Sigmoid colon (tissue), 7 donors: ENCODE measurements at places on chromosomes 2 and 18. TPM values are rescaled to one million over a fixed set of nuclear protein-coding genes. Genes with fewer than 3 reads are reported as not detected.
A peak's percentile ranks its signal among the peaks of the same experiment; 100 is the strongest.

- no peaks in the 10 kb centered on the region for H3K36me3 ChIP-seq
- H3K4me3 ChIP-seq: no peak overlapping the region
- no peaks in the 10 kb centered on the region for H3K27me3 ChIP-seq
- DNase-seq: no peak
- no peaks in the 10 kb centered on the region for H3K4me1 ChIP-seq
These were observed 479.3 kb upstream of the NXPH2 start for GRCh38 chr2:139259422-139260051.

DNA sequence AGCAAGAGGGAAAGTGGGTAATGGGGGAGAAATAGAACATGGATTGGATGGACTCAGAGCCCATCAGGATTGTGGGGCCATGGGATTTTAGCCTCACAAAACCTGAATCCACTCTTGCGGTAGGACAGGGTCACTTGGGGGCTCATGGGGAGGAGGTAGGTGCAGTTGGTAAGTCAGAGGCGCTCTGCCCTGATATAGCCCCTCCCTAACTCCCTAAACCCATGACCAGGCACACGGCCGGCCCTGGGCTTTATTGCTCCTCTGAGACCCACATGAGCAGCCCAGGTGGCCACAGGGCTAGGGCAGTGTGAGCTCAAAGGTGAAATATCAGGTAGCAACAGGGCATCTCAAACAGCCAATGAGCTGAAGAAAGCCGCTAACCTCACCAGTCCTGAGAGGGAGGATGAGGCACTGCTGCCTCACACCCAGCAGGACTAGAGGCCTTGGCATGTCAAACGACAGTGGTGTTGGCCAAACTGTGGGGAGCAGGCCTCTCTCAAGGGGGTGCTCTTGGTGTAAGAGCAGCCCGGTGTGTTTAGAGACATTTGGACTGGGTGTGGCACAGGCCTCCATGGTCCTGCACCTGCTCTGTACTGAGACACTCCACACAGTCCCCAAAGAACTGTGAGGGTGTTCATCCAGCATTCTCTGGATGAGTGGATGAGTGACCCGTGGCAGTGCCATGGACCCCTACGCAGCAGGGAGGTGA, 90.8 kb upstream of the HS6ST1 start:
- no peaks in the 10 kb centered on the region for H3K36me3 ChIP-seq
- DNase-seq: no peak
- no peak overlapping the region for H3K27ac ChIP-seq
- H3K4me3 ChIP-seq: no peak overlapping the region
- no peaks in the 10 kb centered on the region for H3K27me3 ChIP-seq
- no peaks in the 10 kb centered on the region for H3K4me1 ChIP-seq

DNA sequence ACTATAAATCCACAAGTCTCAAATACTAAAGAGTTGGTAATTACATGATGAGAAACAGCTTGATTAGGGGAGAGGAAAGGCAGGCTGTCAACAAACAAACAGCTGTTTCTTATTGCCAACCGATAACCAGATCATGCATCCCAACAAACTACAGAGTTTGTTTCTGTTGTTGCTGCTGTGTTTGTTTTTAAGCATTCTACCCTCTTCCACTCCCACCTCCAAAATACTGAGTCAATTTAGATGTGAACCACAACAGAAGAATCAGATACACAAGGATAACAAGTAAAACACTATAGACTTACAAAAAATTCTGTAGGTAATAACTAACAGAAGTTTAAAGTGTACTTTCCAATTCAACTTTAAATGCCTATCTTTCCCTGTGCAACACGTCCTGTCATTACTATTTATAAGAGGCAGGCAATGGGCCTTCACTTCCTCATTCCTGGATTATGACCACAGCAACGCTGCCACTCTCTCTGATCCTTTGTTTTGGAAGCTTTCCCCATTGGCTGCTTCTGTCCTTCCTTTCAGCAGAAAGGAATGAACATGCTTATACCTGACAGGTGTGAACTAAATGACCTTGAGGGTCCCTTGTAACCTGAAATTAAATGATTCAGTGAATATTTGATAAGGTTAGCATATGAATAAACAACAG, 152.0 kb downstream of the SRBD1 start:
- no peak for DNase-seq
- H3K27ac ChIP-seq: no peak overlapping the region
- no peaks in the 10 kb centered on the region for H3K36me3 ChIP-seq
- no peaks in the 10 kb centered on the region for H3K27me3 ChIP-seq

DNA sequence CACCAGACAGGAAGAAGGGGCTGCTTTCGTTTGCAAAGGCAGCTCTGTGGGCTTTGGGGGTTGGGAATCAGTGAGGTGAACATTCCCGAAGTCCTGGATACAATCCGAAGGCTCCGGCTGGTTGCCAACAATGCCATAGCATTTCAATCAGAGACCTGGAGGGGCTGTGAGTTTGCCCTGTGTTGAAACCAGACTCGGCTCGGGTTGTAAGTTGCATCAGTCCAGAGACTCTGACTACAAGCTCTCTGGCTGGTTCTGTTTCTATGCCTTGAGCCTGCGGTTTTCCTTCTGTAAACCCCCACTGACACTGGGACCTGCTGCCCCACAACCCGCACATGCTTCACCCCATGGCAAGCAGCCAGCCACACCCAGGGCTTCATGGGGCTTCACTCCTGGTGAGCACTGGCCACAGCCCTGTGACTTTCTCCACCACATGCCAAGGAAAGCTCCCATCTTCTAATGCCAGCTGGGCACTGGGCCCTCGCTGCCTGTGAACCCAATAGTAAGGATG, 85.7 kb upstream of the ODC1 start:
- no peak overlapping the region for H3K4me3 ChIP-seq
- H3K27me3 ChIP-seq: no peaks in the 10 kb centered on the region
- no peaks in the 10 kb centered on the region for H3K36me3 ChIP-seq
- H3K27ac ChIP-seq: no peak overlapping the region
- DNase-seq: peak; percentile 56

DNA sequence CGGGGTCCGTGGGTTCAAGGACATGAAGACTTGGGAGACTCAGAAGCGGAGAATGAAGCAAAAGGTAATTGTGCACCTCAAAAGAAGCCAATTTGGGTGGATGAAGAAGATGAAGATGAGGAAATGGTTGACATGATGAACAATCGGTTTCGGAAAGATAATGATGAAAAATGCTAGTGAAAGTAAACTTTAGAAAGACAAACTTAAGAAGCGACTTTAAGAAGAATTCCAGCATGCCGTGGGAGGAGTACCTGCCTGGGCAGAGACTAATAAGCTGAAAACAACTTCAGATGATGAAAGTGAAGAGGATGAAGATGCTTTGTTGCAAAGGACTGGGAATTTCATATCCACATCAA, 43.5 kb downstream of the PSTPIP2 start:
- H3K27ac ChIP-seq: peak overlapping the region; percentile 71
- H3K36me3 ChIP-seq: no peaks in the 10 kb centered on the region
- H3K4me1 ChIP-seq: peaks cover 13% of the 10 kb centered on the region
- no peak for DNase-seq
- peak overlapping the region; percentile 36 for H3K4me3 ChIP-seq

DNA sequence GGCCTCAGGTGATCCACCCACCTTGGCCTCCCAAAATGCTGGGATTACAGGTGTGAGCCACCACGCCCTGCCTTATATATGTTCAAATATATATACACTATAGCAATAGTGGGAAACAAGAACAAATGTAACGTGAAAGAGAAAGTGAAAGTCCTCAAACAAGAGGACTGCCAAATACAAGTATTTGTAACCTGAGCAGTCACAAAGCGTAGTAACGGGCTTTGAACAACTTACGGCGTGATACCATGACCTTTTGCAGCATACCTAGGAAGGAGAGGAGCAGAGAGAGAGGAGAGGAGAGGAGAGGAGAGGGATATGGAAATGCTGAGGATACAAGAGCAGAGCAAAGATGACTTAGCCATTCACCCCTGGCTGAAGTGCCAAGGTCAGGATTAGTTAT, 113.8 kb upstream of the RGPD4 start:
- no peak overlapping the region for H3K27ac ChIP-seq
- no peaks in the 10 kb centered on the region for H3K27me3 ChIP-seq
- H3K4me1 ChIP-seq: no peaks in the 10 kb centered on the region
- no peak for DNase-seq
- H3K36me3 ChIP-seq: no peaks in the 10 kb centered on the region

- DNase-seq: no peak
- H3K27ac ChIP-seq: no peak overlapping the region
- no peaks in the 10 kb centered on the region for H3K4me1 ChIP-seq
- H3K27me3 ChIP-seq: no peaks in the 10 kb centered on the region
- H3K4me3 ChIP-seq: no peak overlapping the region
- H3K36me3 ChIP-seq: no peaks in the 10 kb centered on the region
These were observed 270.5 kb upstream of the CDH19 start for GRCh38 chr18:66874375-66874774.

GRCh38 chr2:196268025-196268424, 96.6 kb upstream of the STK17B start:
- DNase-seq: no peak
- no peaks in the 10 kb centered on the region for H3K36me3 ChIP-seq
- H3K4me3 ChIP-seq: no peak overlapping the region
- H3K27me3 ChIP-seq: no peaks in the 10 kb centered on the region
- H3K27ac ChIP-seq: peak overlapping the region; percentile 10

- no peak overlapping the region for H3K27ac ChIP-seq
- H3K4me1 ChIP-seq: no peaks in the 10 kb centered on the region
- no peaks in the 10 kb centered on the region for H3K36me3 ChIP-seq
These were observed 144.4 kb downstream of the MBP start for GRCh38 chr18:76988031-76988826.

GRCh38 chr2:111535404-111535803, 348.6 kb downstream of the ANAPC1 start:
- no peak for DNase-seq
- peaks cover 8% of the 10 kb centered on the region for H3K4me1 ChIP-seq
- no peak overlapping the region for H3K4me3 ChIP-seq
- H3K36me3 ChIP-seq: no peaks in the 10 kb centered on the region
- no peaks in the 10 kb centered on the region for H3K27me3 ChIP-seq

- no peaks in the 10 kb centered on the region for H3K36me3 ChIP-seq
- no peak overlapping the region for H3K27ac ChIP-seq
- H3K27me3 ChIP-seq: no peaks in the 10 kb centered on the region
- H3K4me3 ChIP-seq: no peak overlapping the region
- H3K4me1 ChIP-seq: no peaks in the 10 kb centered on the region
These were observed 1098.0 kb upstream of the ZEB2 start for GRCh38 chr2:145617906-145618305.

- H3K4me1 ChIP-seq: no peaks in the 10 kb centered on the region
- DNase-seq: peak; percentile 81
- H3K27ac ChIP-seq: peak overlapping the region; percentile 61
- no peaks in the 10 kb centered on the region for H3K36me3 ChIP-seq
- H3K27me3 ChIP-seq: no peaks in the 10 kb centered on the region
These were observed 13.4 kb downstream of the IL1R1 start for GRCh38 chr2:102155703-102156515.

DNA sequence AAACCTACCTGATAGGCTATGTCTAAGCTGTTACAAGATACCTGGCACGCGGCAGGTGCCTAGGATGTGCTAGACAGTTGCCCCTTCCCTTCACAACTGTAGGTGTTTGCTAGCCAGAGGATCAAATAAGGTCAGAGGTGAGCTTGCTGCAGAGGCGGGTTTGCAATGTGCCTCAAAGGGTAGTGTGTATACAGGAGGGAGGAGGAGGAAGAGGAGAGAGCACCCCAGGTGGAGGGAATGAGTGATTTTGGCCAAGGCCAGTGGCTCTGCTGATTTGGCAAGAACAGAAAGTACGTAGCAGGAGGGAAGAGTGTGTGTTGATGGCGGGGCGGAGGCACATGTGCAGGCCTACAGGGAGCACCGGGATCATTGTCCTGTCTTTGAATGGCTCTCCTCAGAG, 236.5 kb downstream of the HAUS1 start:
- DNase-seq: peak; percentile 22
- peaks cover 24% of the 10 kb centered on the region for H3K4me1 ChIP-seq
- no peaks in the 10 kb centered on the region for H3K36me3 ChIP-seq

GRCh38 chr2:5569256-5569655, 122.9 kb upstream of the SOX11 start:
- H3K4me3 ChIP-seq: no peak overlapping the region
- H3K27me3 ChIP-seq: no peaks in the 10 kb centered on the region
- no peaks in the 10 kb centered on the region for H3K36me3 ChIP-seq
- no peak for DNase-seq

DNA sequence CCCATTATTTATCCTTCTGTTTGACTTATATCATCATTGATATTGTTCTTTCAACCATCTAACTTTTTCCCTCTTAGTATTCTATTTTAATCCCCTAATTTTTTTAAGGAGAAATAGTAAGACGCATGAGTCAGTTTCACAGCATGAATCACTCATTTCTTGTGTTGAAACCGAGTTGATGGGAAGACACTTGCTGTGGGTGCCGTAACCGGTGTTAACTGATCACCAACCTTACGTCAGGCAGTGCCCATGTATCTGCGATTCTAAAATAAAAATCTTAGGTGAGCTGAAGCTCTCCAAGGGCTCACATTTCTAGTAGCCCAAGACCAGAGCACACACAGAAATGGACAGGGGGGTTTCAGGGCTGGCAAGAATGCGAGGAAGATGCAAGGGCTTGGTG, 348.1 kb downstream of the GALR1 start:
- no peak for DNase-seq
- H3K27ac ChIP-seq: no peak overlapping the region

DNA sequence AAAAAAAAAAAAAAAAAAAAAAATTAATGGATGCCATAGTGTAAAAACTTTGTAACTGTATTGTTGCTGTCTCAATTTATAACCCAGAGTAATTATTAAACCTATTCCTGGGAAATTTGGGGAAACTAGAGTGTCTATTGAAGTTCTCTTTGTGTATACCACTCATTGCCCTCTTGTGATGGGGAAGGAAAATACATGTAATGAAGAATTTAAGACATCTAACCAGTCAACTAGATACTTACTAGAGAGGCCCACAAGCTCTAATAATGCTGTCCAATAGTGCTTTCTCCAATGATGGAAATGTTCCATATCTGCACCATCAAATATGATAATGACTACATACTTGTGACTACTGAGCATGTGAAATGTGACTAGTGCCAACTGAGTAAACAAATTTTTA, 168.5 kb upstream of the SLC39A10 start:
- no peak for DNase-seq
- H3K4me1 ChIP-seq: no peaks in the 10 kb centered on the region
- no peak overlapping the region for H3K27ac ChIP-seq
- H3K27me3 ChIP-seq: no peaks in the 10 kb centered on the region

- peaks cover 2% of the 10 kb centered on the region for H3K36me3 ChIP-seq
- DNase-seq: no peak
- no peak overlapping the region for H3K4me3 ChIP-seq
- H3K4me1 ChIP-seq: no peaks in the 10 kb centered on the region
These were observed 204.4 kb upstream of the RASGRP3 start for GRCh38 chr2:33272001-33272400.

- DNase-seq: no peak
- H3K27ac ChIP-seq: no peak overlapping the region
- no peaks in the 10 kb centered on the region for H3K4me1 ChIP-seq
- no peaks in the 10 kb centered on the region for H3K36me3 ChIP-seq
- no peak overlapping the region for H3K4me3 ChIP-seq
These were observed 73.8 kb upstream of the ACAA2 start for GRCh38 chr18:49886891-49887764.

- no peaks in the 10 kb centered on the region for H3K36me3 ChIP-seq
- DNase-seq: no peak
- H3K4me1 ChIP-seq: peaks cover 33% of the 10 kb centered on the region
- no peaks in the 10 kb centered on the region for H3K27me3 ChIP-seq
These were observed 1.1 kb upstream of the HIBCH start for GRCh38 chr2:190320696-190321095.

The CXCR1 gene
- 1.2 TPM for polyA plus RNA-seq

The GCG gene
- polyA plus RNA-seq: 26.6 TPM

The TXNDC2 gene
- not detected for polyA plus RNA-seq

The MYOM1 gene
- 11.1 TPM for polyA plus RNA-seq

The CYP20A1 gene
- 6.2 TPM for polyA plus RNA-seq

The IL18R1 gene
- polyA plus RNA-seq: 0.60 TPM
